A549 treated with CpdA at 1 μM for 4 hours (cell line): ENCODE measurements at places on chromosomes 3 and 15. TPM values are rescaled to one million over a fixed set of nuclear protein-coding genes. Genes with fewer than 3 reads are reported as not detected.

Gene ERC2
- total RNA-seq = 0.09 TPM in 1 of 5 replicates, not detected in the others

Gene SLC22A13
- total RNA-seq = 0.06 to 0.12 TPM (median 0.10 TPM) in 3 of 5 replicates, not detected in the others

Gene CPNE9
- total RNA-seq = 0.13 to 0.41 TPM (median 0.23 TPM) in 4 of 5 replicates, not detected in the other

Gene TLR9
- total RNA-seq = 0.08 TPM in 2 of 5 replicates, not detected in the others

Gene BMF
- total RNA-seq = 1.6 to 3.0 TPM (median 1.8 TPM) in 5 replicates

Gene GNAT1
- total RNA-seq = 0.02 TPM in 1 of 5 replicates, not detected in the others

Gene GOLGA8G
- 0.02 TPM in 1 of 5 replicates, not detected in the others for total RNA-seq

Gene UROC1
- not detected in 5 replicates for total RNA-seq
